Stimulated activated CD8-positive, alpha-beta memory T cell treated with anti-CD3 and anti-CD28 coated beads, Interleukin-4, amount 100 ng/mL, for 1 hour (primary cell): ENCODE measurements at places on chromosomes 4 and X.

- no peak for DNase-seq
Observed at GRCh38 chrX:118974908-118975671, 672 bp downstream of the LONRF3 start.

- no peak for DNase-seq
Observed at GRCh38 chr4:122715221-122715620, 17.3 kb upstream of the BBS12 start.

GRCh38 chr4:80265571-80266252 lies 752 bp upstream of the FGF5 start:
- no peak for DNase-seq

- DNase-seq, result no peak
Observed at GRCh38 chrX:114787061-114787460, 203.2 kb downstream of the HTR2C start.

DNA sequence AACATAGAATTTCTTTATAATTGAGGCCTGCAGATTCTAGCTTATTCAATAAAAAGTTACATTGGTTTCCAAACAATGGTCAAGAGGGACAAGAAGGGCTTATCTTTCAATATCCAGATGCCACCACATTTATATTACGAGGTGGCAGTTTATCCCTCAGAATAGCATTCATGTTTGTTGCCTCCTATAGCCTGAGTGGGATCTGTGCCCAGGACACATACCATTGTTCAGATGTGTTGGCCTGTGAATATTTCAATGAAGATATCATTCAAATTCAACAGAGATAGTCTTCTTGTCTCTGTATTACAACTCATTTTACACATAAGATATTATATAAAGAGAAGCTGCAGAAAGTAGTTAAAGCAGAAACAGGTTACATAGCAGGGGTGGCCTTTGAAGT lies 20.5 kb downstream of the GLRB start:
- DNase-seq, result no peak

DNA sequence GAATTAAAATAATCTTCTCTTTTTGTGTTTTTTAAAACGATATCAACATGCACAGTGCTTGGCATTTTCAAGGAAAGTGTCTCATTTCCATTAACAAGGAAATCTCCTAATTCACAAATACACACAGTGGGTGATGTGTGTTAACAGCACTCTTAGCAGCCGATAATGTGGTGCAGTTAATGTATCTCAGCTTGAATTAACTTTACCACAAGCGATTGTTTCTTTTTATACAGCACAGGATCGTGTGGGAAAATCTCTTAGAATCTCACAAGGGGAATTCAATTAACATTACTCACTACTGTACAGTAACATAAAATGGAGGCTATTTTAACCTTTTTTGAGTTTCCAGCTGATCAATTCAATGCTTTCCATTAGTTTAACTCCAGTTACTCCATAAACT lies 1841.9 kb downstream of the STIM2 start:
- DNase-seq, result no peak

- DNase-seq, result no peak
Observed at GRCh38 chr4:41428601-41429279, 109.2 kb upstream of the LIMCH1 start.

- no peak for DNase-seq
Observed at GRCh38 chr4:130648570-130648969, 1552.6 kb downstream of the C4orf33 start.

- no peak for DNase-seq
Observed at GRCh38 chrX:38806875-38807621, 5.8 kb downstream of the MID1IP1 start.

GRCh38 chr4:77877167-77877566 lies 14.5 kb downstream of the MRPL1 start:
- no peak for DNase-seq

DNA sequence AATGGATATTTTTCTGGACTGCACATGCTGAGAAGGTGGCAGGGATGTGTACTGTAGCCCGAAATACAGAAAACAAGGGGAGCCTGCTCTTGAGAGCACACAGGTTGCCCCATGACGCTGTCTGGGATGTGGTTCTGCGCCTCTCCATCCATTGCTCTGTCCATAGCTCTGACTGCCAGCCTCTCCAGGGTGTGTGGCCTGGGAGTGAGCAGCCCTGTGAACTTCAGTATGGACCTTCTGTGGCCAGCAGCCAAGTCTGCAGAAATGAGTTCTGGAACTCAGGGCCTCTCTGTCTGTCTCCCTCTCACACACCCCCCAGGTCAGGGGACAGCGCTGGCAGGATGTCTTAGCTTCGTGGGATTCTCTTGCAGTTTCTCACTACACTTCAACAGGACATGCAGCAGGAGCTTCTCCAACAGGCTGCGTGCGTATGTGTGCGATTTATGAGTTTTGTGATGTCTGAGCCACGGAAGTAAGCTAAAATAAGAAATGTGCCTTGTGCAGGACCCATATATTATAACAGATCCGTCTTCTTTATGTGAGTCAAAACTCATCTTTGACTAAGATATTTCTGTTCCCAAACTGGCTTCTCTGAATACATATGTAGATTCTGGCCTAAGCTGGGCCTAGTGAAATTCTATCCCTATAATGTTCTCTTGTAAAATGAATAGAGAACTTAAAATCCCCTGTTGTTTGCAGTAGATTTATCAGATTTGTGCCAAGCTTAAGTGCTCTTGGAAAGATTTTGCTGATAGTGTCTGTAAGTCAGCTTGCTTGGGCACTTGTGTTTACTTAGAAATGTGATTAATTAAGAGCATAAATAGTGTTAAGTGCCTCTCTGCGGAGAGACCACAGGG lies 40.0 kb downstream of the PROM1 start:
- DNase-seq, result no peak

GRCh38 chr4:92305148-92305877 lies 1.5 kb downstream of the GRID2 start:
- peak; percentile 0 for DNase-seq
